ENCODE measurements at places on chromosomes 4 and X. TPM values are rescaled to one million over a fixed set of nuclear protein-coding genes. Genes with fewer than 3 reads are reported as not detected.

DNA sequence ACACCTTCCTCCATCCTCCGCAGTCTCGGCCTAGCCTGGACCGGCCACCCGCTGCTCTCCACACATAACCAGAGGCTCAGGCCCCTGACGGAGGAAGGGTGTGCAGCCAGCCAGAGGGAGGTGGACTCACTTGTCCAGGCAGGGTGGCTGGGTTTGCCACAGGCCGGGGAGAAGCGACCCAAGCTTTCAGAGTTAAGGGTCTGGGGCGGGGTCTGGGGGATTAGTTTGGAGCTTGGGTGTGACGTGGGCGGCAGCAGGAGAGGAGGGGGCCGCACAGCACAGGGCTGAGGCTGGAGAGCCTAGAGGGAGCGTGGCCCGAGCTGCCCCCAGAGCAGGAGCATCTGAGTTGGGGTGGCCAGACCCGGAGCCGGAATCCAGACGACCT is 22.4 kb upstream of the CPLX1 start:
- no peak for DNase-seq

- DNase-seq, result no peak
Measured at GRCh38 chrX:43448688-43449087, 207.4 kb upstream of the MAOA start.

GRCh38 chrX:122906726-122907125 is 277.4 kb upstream of the GRIA3 start:
- no peak for DNase-seq

Gene ADH1C
- 76.5 TPM for total RNA-seq
